ENCODE measurements at places on chromosomes 11 and 22.

DNA sequence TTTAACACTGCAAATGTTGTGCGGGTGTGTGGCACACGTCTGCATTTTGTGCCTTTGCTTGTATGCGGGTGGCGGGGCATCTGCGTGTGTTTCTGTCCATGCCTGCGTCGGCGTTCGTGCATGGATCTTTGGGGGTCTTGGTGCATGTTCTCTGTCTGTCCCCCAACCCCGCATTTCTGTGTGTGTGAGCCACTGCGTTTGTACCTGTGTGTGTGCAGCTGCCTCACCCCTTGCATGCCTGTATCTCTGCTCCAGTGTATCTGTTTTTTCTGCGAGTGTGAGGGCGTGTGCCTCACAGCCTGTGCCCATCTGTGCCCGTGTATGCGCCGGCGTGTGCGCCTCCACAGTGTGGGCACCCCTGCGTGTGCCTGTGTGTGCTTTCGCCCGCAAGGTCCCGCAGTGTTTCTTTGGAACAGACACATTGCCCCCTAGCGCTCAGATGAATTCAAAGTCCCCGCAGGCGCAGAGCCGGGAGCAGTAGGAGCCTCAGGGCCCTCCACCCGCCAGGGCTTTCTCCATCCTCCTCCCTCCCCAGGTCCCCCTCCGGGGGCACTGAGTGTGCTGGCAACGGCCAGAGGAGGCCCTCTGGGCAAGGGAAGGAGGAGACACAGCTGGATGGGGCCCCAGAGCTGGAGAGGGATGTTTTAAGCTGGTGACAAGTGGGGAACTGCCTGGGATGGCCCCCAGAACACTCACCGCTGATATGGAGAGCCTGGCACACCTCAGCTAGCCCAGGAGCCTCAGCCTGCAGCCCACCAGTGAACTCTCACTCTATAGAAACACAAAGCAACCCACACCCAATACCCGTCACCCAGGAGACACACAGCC lies 3.1 kb upstream of the MN1 start:
- DNase-seq = peak; percentile 64

- peak; percentile 82 for DNase-seq
Observed at GRCh38 chr11:88337987-88338668, 592 bp upstream of the CTSC start.

GRCh38 chr11:61539006-61539405 lies 30.5 kb downstream of the LRRC10B start:
- DNase-seq = no peak

- DNase-seq = no peak
Observed at GRCh38 chr11:77779935-77780334, 40.6 kb downstream of the RSF1 start.

DNA sequence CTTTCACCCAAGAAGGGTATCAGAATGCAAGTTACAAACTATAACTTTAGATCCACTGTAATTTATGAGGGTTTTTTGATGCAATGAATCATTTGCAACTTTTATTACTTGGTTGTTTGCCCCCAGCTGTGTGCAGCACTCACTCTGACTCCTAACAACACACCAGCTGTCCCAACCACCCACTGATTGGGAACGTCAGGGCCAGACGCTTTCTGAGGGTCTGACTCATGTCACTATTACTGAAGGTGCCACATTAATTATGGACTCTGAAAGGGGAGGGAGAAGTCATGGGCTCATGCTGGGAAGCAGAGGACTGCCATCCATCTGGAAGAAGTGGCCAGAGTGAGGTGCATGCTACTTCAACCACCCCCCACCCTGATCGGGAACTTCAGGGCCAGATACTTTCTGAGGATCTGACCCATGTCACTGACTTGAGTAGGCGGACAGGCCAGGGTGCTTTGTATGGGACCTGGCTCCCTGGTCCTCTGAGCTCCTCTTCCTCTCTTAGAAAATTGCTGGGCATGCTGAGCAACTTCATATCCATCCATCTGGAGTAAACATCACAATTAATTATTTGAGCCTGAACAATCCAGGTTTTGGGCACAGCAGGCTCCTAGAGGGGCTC lies 44.9 kb upstream of the DRD2 start:
- DNase-seq = no peak

GRCh38 chr11:64178951-64179639 lies 6.9 kb upstream of the STIP1 start:
- DNase-seq = no peak

DNA sequence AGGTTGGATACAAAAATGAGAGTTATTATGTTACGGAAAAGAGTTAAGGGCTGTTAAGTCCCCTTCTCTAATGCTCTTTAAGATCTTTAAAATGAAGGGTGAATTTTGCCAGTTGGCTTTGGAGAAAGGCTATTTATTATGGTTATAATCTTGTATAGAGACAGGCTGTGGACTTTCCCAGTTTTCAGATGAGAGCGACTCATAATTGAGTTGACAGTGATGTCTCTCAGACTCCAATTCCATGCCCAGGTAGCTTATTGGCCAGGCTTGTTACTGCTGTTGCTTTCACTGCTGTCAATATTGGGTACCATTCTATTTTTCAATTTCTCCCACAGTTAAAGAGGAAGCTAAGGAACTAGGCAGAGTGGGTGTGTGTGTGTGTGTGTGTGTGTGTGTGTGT lies 13.1 kb downstream of the ENDOD1 start:
- DNase-seq = no peak

GRCh38 chr22:19663821-19664355 lies 50.4 kb upstream of the SEPTIN5 start:
- no peak for DNase-seq

DNA sequence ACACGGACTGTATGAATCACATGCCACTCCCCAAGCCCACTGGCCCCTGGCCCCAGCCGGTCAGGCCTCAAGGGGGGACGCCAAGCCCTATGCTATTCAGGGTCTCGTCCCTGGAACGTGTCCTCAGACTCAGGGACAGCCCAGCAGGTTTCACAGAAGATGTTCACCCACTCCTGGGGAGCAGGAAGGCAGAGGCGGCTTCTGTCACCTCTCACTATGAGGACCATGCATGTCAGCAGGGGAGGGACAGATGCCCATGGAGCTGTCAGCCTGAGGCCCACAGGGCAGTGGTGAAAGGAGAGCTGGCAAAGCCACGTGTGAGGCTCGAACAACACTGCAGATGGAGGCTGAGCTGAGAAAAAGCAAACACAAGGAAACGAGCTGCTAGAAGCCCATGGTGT lies 192.0 kb downstream of the SHANK2 start:
- DNase-seq = no peak
